ENCODE measurements at places on chromosomes 4 and X. TPM values are rescaled to one million over a fixed set of nuclear protein-coding genes. Genes with fewer than 3 reads are reported as not detected.

The MUC7 gene
- not detected for polyA plus RNA-seq

The MAGEB2 gene
- polyA plus RNA-seq = not detected

The SYTL5 gene
- polyA plus RNA-seq = 0.48 TPM

The S100P gene
- polyA plus RNA-seq = 0.06 TPM

The MXRA5 gene
- polyA plus RNA-seq = 36.5 TPM

The MAPK10 gene
- 0.86 TPM for polyA plus RNA-seq

The BLTP1 gene
- 22.9 TPM for polyA plus RNA-seq

The ITM2A gene
- polyA plus RNA-seq = not detected

The PFKFB1 gene
- polyA plus RNA-seq = 0.15 TPM

The DCHS2 gene
- not detected for polyA plus RNA-seq

Data from BJ (cell line).